ENCODE measurements at places on chromosomes 11 and 22.

DNA sequence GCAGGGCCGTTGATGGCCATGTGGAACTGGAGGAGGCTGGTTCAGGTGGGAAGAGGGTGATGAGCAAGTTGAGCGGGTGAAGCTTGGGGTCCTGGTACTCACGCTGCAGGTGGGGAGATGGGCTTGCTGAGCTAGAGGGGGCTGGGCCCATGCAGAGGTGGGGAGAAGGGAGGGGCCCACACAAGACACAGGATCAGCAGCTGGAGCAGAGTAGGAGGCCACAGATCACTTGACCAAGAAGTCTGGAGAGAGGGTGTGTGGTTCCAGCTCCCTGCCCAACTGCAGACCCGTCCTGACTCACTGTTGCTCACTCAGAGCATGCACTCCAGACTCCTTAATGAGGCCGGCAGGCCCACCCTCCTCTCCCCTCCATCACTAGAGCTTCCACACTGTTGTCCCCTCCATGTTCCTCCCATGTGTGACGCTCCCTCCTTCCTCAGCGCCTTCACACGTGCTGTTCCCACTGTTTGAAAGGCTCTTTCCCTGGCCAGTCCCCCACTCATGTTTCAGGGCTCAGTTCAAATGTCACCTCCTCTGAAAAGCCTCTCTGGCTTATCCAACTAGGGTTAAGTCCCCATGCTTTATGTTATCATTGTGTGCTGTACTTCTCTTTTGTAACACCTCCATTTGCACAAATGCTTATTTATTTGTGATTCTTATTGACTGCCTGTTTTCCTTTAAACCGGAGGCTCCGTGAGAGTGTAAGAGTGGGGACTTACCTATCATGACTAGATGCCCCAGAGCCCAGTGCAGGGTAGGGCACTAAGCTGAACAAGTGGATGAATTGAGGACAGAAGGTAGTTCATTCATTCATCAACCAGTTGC lies 2.3 kb downstream of the CCDC86 start:
- peak overlapping the region; percentile 90 for H3K4me3 ChIP-seq
- peaks cover 41% of the 10 kb centered on the region for H3K4me1 ChIP-seq
- no peaks in the 10 kb centered on the region for H3K27me3 ChIP-seq
- DNase-seq: no peak
- peak overlapping the region; percentile 92 for H3K27ac ChIP-seq

DNA sequence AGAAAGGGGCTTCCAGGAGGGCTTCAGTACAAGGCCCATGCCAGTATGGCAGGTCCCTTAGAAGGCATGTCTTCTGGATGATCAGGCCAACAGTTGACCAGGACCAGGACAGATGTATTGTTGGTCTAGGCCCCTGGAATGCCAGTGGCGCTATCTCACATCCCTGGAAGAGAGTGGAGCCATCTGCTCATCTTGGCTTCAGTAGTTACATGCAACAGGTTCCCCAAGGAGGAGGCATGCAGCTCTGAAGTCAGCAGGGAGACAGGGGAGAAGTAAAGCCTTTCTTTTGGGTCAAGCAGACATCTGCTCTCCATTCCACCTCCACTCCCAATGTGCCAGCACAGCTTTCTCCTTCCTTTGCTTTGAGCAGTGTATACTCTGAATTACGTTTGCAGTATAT lies 244.1 kb downstream of the KIRREL3 start:
- H3K4me3 ChIP-seq: no peak overlapping the region
- no peak overlapping the region for H3K27ac ChIP-seq
- no peaks in the 10 kb centered on the region for H3K36me3 ChIP-seq
- no peak for DNase-seq
- H3K4me1 ChIP-seq: no peaks in the 10 kb centered on the region

DNA sequence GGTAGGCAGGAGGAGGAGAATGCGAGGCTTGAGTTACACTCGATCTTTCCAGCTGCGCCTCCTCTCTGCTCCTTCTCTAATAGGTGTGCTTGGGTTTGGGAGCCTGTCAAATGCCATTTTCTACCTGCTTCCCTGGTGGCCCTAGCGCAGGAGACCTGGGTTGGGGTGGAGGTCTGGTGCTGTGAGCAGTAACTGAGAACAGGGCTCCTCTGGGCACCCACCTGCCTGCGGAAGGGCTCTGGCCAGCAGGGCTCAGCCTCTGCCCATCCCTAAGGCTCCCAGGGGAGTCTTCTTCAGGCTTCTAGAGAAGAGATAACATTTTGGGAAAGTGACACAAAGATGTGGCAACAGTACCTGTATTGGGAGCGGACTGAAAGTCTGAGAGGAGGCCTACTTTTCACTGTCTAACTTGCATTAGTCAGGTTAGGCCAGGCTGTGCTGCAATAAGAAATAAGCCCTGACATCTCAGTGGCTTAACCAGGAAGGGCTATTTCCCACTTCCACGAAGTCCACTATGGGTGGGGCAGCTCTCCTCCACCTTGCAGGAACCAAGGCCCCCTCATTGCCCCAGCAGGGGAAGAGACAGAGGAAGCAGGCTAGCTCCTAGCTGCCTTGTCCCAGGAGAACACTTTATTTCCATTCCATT lies 7.7 kb upstream of the LTO1 start:
- no peak overlapping the region for H3K27ac ChIP-seq
- no peak for DNase-seq
- no peaks in the 10 kb centered on the region for H3K36me3 ChIP-seq

- no peaks in the 10 kb centered on the region for H3K4me1 ChIP-seq
- H3K27me3 ChIP-seq: no peaks in the 10 kb centered on the region
- DNase-seq: no peak
- no peaks in the 10 kb centered on the region for H3K36me3 ChIP-seq
- no peak overlapping the region for H3K27ac ChIP-seq
Observed at GRCh38 chr11:41659985-41660384, 200.5 kb upstream of the LRRC4C start.

- H3K36me3 ChIP-seq: peaks cover 1% of the 10 kb centered on the region
- H3K27ac ChIP-seq: no peak overlapping the region
- DNase-seq: no peak
- H3K27me3 ChIP-seq: peaks cover 6% of the 10 kb centered on the region
Observed at GRCh38 chr22:36134182-36134581, 26.4 kb downstream of the APOL3 start.

GRCh38 chr11:44072757-44073658 lies 6.9 kb downstream of the ACCS start:
- H3K4me1 ChIP-seq: peaks cover 7% of the 10 kb centered on the region
- DNase-seq: no peak
- H3K36me3 ChIP-seq: no peaks in the 10 kb centered on the region
- no peak overlapping the region for H3K4me3 ChIP-seq
- H3K27me3 ChIP-seq: no peaks in the 10 kb centered on the region
- no peak overlapping the region for H3K27ac ChIP-seq

DNA sequence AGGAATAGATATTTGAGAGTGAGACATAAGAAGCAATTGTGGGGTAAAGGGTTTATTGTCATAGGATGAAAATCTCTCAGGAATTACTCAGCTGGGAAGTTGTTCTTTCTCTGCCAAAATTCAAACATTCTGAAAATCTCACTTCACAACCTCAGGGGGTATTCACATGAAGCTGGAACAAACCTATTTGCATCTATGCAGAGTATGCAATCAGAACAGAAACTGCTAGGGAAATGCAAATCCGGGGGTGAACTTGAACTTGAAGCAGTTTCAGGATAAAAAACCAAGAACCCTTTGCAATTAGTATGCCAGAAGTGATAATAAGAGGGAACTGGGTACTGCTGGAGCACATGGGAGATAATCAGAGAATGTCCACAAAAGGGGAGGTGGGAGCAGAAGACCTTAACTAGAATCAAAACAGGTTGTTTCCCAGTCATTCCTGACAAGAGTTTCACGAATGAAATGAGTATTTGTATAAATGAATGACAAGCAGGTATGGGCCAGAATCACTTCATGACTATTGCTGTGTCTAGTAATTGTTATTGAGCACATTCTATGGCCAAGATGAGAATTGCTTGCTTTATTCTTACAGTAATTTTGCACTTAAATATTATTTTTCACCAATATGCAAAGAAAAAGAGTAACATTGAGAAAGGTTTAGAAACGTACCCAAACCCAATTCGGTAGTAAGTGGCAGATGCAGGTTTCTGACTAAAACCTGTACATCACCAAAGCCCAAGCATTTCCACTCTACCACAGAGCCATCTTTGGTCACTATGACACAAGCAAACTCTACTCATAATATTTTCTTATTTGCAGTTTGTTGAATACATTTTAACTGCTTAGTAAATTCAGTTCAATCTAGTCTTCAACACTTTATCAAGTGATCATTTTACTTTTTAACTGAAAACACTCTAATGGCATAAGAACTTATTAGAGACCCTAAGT lies 61.8 kb upstream of the UBASH3B start:
- H3K36me3 ChIP-seq: no peaks in the 10 kb centered on the region
- no peak for DNase-seq
- H3K27ac ChIP-seq: no peak overlapping the region
- peaks cover 25% of the 10 kb centered on the region for H3K27me3 ChIP-seq

GRCh38 chr22:43476341-43476740 lies 64.5 kb downstream of the MPPED1 start:
- H3K27me3 ChIP-seq: no peaks in the 10 kb centered on the region
- H3K4me1 ChIP-seq: peaks cover 11% of the 10 kb centered on the region
- H3K27ac ChIP-seq: no peak overlapping the region
- no peak overlapping the region for H3K4me3 ChIP-seq
- no peak for DNase-seq

GRCh38 chr11:18463439-18463838 lies 7.8 kb downstream of the LDHAL6A start:
- H3K27ac ChIP-seq: no peak overlapping the region
- no peak overlapping the region for H3K4me3 ChIP-seq
- DNase-seq: no peak
- no peaks in the 10 kb centered on the region for H3K27me3 ChIP-seq
- H3K4me1 ChIP-seq: no peaks in the 10 kb centered on the region
- H3K36me3 ChIP-seq: no peaks in the 10 kb centered on the region

GRCh38 chr22:45238957-45239680 lies 1.6 kb downstream of the KIAA0930 start:
- peaks cover 58% of the 10 kb centered on the region for H3K4me1 ChIP-seq
- DNase-seq: no peak
- no peak overlapping the region for H3K27ac ChIP-seq

GRCh38 chr22:20852503-20852902 lies 6.1 kb downstream of the PI4KA start:
- no peak overlapping the region for H3K27ac ChIP-seq
- no peak overlapping the region for H3K4me3 ChIP-seq
- H3K4me1 ChIP-seq: peaks cover 21% of the 10 kb centered on the region
- no peaks in the 10 kb centered on the region for H3K36me3 ChIP-seq
- H3K27me3 ChIP-seq: no peaks in the 10 kb centered on the region
- DNase-seq: no peak

GRCh38 chr22:18023509-18024275 lies 669 bp downstream of the MICAL3 start:
- peak overlapping the region; percentile 83 for H3K4me3 ChIP-seq
- DNase-seq: peak; percentile 31
- no peaks in the 10 kb centered on the region for H3K36me3 ChIP-seq
- H3K27ac ChIP-seq: no peak overlapping the region

- no peak overlapping the region for H3K27ac ChIP-seq
- peaks cover 43% of the 10 kb centered on the region for H3K4me1 ChIP-seq
- H3K4me3 ChIP-seq: no peak overlapping the region
- H3K27me3 ChIP-seq: peaks cover 19% of the 10 kb centered on the region
Observed at GRCh38 chr11:119320240-119320775, 3.4 kb upstream of the MCAM start.

- H3K27ac ChIP-seq: peak overlapping the region; percentile 95
- H3K4me1 ChIP-seq: peaks cover 85% of the 10 kb centered on the region
- H3K36me3 ChIP-seq: peaks cover 33% of the 10 kb centered on the region
- no peaks in the 10 kb centered on the region for H3K27me3 ChIP-seq
- peak overlapping the region; percentile 68 for H3K4me3 ChIP-seq
- peak; percentile 58 for DNase-seq
Observed at GRCh38 chr11:118912742-118913410, 12.8 kb downstream of the BCL9L start.

DNA sequence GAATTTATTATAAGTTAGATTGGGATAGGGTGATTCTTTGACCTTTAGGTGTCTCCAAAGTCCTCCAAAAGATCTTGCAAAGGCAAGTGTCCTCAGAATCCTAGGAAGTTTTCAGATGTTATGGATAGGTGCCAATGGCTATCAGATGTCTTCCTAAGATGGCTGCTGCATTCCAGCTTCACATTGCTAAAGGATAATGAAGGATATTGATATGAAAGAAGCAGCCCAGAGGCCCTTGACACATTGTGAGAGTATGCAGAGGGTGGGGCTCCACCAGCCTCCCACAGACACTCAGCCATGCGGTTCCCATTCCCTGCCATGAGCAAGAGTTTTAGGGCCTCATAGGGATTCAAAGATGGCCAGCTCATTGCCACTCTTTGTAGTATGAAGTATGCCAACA lies 22.3 kb upstream of the GLYATL2 start:
- H3K4me1 ChIP-seq: no peaks in the 10 kb centered on the region
- H3K27ac ChIP-seq: no peak overlapping the region
- H3K27me3 ChIP-seq: no peaks in the 10 kb centered on the region
- H3K36me3 ChIP-seq: no peaks in the 10 kb centered on the region

- DNase-seq: no peak
- H3K4me1 ChIP-seq: no peaks in the 10 kb centered on the region
- no peaks in the 10 kb centered on the region for H3K27me3 ChIP-seq
- no peak overlapping the region for H3K27ac ChIP-seq
Observed at GRCh38 chr11:127632976-127633680, 632.6 kb upstream of the KIRREL3 start.

DNA sequence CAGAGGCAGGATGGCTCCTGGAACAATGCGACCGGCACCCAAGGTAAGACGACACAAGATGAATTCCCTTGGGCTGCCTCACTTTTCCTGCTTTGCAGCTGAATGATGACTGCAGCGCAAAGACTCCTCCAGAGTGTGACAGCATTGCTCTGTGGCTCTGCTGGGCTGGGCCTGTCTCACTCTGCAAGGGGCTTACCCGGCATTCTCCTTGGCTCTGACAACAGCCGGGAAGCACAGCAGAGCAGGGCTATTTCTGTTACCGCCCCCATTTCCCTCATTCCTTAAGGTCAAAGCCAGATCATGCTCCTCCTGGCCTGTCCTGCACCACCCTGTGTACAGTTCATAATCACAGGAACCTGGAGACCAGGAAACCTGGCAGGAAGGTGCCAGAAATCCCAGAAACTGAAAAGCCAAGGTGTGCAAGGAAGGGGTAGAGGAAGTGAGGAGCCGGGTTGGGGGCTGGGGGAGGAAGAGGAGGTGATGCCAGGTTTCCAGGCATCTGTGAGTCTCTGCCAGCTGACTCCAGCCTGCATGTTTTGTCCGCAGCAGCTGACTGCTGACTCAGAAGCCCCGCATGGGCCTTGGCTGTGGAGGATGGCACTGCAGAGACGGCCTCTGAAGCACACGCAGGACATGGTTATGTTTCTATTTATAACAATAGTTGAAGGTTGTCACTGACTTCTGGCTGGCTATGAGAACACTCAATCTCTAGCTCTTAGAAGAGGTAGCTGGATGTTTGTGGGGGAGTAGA lies 113.6 kb downstream of the MICAL3 start:
- no peak overlapping the region for H3K4me3 ChIP-seq
- no peaks in the 10 kb centered on the region for H3K36me3 ChIP-seq
- DNase-seq: no peak
